ENCODE measurements at places on chromosomes 5 and 9.

- DNase-seq: no peak
These were observed 3.1 kb upstream of the DOCK8 start for GRCh38 chr9:211557-211956.

GRCh38 chr9:97666907-97667686 is 30.0 kb downstream of the XPA start:
- no peak for DNase-seq

DNA sequence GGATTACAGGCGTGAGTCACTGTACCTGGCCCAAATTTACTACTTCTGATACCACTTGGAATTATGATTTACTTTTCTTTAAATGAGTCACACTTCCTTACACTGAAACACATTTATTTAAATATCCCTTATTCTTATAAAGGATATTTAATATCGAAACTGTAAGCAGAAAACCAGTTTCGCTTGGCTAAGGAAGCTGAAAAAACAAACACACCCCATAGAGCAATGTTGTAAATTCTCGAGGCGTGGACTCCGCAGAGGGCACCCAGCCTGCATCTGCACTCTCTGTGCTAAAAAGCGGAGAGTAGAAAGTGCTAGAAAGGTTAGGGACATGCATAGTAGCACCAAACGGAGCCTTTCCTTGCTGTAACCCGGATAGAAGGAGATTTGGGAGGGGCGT is 86.5 kb downstream of the HMCN2 start:
- no peak for DNase-seq

DNA sequence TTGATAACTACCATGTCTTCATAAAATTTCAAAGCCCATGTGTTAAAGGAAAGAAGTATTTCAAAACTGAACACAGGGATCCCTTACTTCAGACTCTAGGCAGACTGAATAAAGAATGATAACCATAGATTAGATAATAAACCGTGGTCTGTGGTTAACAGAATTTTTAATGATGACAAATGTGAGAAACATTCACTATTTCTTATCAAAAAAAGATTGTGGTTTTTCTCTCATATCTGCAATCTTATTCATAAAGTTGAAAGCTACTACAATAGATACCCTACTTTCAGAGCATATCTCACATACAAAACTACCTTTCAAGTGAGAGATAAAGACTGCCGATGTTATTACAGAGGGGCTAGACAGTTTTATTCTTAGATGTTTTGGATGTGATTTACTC is 816.8 kb upstream of the DMAC1 start:
- no peak for DNase-seq

- no peak for DNase-seq
These were observed 217.8 kb upstream of the RASEF start for GRCh38 chr9:83280790-83281189.

- no peak for DNase-seq
These were observed 442 bp downstream of the ZNF510 start for GRCh38 chr9:96777426-96777864.

DNA sequence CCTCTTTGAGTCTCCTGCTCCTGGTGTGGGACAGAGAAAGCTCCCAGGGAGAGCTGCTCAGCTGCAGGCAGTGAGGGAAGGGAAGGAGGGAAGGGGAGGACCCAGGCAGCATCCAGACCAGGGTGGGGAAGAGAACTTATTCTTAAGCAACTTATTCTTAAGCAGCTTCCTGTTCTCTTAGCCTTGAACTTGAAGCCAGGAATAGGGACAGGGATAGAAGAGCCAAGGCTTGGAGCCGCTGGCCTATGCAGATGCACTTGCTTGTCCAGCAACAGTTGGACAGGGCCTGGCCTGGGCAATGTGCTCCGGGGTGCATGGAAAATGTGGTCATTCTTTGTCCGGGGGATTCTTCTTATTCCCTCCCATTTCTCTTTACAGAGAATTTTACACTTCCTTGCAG is 31.4 kb upstream of the SPTLC1 start:
- DNase-seq: no peak

GRCh38 chr5:123964884-123965283 is 452.9 kb downstream of the CSNK1G3 start:
- no peak for DNase-seq

DNA sequence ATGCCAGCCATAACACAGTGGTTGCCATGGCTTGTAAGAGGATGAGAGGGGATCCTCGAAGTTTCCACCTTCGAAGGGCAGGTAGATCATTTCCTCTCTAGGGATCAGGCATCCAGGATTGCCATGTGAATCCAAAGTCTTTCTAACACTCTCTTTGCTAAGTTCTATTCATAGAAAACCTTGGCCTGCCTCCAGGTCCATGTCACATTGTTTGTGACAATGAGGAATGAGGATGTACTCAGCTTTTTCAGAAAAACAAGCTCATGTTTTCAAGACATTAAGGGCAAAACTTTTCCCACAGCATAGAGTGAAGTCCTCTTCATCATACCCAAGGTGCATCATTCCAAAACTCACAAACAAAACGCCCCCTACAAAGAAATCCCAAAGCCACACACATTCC is 19.6 kb downstream of the ESM1 start:
- no peak for DNase-seq

GRCh38 chr9:33255014-33255413 is 9.5 kb downstream of the BAG1 start:
- no peak for DNase-seq

- DNase-seq: no peak
These were observed 379.4 kb downstream of the SEMA5A start for GRCh38 chr5:9166202-9167112.

- DNase-seq: peak; percentile 29
These were observed 21.3 kb downstream of the KCTD16 start for GRCh38 chr5:144191998-144192397.

DNA sequence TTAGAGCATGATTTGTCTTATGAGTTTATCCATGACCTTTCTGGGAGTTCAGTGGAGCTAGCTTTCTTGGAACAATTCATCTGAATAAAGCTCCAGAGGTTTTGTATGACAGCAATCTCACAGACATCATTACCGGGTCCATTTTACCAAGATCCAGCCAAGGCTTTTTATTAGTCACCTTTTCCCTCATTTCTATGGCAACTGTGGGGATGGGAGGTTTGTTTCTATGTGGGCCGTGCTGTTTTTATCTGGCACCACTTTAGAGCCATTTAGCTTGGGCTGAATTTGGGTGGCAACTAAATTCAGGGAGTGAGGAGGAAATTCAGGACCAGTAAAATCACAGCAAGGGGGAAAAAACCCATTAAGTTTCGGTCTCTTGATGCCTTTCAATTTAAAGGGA is 245.7 kb downstream of the NSG2 start:
- no peak for DNase-seq

DNA sequence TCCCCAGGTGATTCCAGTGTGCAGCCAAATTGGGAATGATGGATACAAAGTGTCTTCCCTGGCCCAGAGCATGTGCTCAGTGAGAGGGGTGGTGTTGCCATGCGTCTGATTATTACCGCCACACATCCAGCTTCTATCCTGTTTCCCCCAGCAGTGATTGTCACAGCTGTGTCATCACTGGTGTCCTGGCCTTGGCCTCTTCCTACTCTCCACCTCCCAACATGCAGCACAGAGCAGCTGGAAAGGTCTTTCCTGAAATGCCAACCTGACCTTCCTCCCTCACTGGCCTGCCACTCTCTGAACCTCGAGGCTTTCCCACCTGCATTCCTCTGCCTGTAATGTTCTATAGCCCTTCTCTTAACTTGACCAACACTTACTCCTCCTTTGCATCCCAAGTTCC is 60.0 kb downstream of the TMOD1 start:
- no peak for DNase-seq

- no peak for DNase-seq
These were observed 140.5 kb upstream of the SLC30A5 start for GRCh38 chr5:68953231-68953874.

DNA sequence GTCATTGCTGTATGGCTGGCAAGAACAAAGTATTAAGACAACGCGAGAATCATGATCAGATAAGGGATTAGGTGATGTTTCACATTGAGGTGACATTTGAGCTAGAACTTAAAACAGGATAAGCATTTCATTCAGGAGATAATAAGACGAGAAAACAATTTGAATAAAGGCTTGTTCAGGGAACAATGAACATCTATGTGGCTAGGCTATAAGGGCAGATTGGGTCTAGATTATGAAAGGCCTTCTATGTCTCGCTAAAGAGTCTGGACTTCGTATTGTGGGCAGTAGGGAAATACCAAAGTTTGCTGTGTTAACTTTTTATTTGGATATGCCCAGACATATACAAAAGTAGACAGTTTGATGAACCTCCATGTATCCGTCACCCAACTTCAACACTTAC is 6.9 kb downstream of the MRPL22 start:
- DNase-seq: no peak

- no peak for DNase-seq
These were observed 47.4 kb downstream of the P4HA2 start for GRCh38 chr5:132180134-132180745.

DNA sequence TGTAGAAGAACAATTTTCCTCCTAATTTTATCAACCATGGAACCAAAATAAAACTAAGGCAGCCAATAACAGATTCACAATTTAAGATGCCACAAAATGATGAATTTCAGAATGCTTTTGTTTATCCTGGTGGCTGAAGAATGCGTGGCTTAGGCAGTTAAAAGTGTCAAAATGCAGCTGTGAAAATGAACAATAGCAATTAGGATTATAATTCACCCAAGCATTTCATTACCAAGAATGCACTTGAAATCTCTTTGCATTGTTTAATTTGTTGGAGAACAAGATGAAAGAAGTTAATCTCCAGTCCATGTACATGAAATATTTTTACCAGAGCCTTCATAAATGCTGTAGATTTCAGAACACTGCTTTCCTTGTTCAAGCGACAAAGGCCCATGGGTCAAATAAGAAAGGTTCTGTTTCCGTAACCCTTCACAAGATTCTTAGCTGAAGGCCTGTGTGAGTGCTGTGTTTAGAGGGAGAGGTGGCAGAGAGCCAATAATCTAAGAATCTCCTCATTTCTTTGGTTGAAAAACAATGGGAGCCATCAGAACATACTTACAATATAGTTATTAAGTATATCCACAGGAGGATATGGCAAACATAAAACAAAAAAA is 39.3 kb downstream of the CLINT1 start:
- no peak for DNase-seq

DNA sequence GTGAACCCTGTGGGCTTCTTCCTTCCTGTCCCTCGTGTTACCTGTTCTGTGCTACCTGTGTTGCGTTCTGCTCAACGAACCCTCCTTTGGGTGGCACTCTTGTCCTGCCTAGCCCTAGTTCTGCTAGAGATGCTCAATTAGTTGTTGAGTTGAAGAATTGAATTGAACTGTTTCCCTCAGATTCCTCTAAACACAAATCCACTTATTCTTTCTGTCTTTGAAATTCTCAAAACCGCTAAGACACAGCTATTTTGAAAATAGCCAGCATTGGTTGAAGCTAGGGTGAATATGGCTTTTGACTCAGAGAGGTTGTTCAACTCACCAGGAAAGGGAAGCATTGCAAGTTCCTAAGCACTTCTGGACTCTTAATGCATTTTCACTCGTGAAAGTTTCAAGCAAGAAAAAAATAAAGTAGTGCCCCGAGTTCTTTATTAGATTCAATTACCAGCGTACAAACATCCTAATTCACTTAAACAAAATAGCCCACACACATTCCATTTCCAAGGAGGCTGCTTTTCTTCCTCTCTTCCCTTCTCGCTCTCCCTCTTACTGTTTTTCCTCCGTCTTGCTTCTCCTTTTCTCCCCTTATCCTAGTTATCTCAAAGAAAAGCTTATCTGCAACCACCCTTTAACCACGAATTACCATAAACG is 642 bp upstream of the ITGA1 start:
- DNase-seq: peak; percentile 50

- DNase-seq: no peak
These were observed 196.8 kb downstream of the ANXA1 start for GRCh38 chr9:73348471-73348870.

- no peak for DNase-seq
These were observed 136.8 kb upstream of the PPP2R2B start for GRCh38 chr5:147015405-147015804.

- no peak for DNase-seq
These were observed 2.0 kb downstream of the CDC14B start for GRCh38 chr9:96617439-96618185.

DNA sequence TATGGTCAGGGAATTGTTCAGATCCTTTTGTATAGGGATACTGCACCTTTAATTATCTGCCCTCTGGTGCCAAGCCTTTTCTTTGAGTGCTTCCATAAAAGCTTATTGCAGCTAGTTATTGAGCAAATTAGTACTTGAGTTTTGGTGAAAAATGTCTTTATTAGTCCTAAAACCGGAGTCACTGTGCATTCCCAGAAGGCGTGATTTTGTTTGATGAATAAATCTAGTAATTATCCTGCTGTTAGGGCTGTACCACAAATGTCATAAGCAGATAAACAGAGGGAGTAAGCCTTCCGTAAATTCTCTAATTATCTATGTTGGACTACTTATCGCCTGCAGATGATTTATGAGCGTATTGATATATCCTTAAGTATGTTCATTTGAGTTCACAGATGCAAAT is 620.7 kb upstream of the ARRDC3 start:
- DNase-seq: no peak

GRCh38 chr5:91264311-91265051 is 118.6 kb downstream of the ARRDC3 start:
- DNase-seq: no peak

GRCh38 chr5:134053840-134054338 is 49.1 kb upstream of the VDAC1 start:
- no peak for DNase-seq

- DNase-seq: peak; percentile 61
These were observed 914 bp upstream of the CD72 start for GRCh38 chr9:35618854-35619799.

GRCh38 chr5:8700222-8700621 is 831.3 kb downstream of the MTRR start:
- no peak for DNase-seq

GRCh38 chr5:160165137-160166068 is 46.2 kb upstream of the PWWP2A start:
- DNase-seq: no peak

- DNase-seq: no peak
These were observed 334.0 kb upstream of the NUDT12 start for GRCh38 chr5:103896593-103896992.

DNA sequence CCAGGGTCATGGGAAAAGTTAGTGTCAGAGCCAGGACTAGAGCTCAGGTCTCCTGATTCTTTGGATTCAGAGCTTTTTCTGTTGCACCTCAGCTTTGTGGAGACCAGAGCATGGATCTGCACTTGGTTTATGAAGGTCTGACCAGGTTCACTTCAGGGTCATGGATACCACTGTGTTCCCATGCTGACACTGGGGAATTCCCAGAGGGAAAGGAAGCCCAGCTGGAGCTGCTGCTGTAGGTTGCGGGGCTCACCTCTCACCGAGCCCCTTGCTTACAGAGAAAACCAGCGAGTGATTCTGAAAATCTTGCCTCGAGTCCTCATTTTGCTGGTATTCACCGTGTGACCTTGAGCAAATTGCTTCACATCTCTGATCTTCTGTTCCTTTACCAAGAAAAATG is 83.0 kb downstream of the RGS3 start:
- DNase-seq: peak; percentile 2

- no peak for DNase-seq
These were observed 1.3 kb downstream of the TENT2 start for GRCh38 chr5:79613549-79613948.

Measured in activated naive CD4-positive, alpha-beta T cell treated with anti-CD3 and anti-CD28 coated beads, Interleukin-2, amount 10 ng/mL, durations not matched to agents 7 days and 5 days (primary cell).